Activated CD8-positive, alpha-beta T cell treated with anti-CD3 and anti-CD28 coated beads, Interleukin-2, amount 10 ng/mL, durations not matched to agents 7 days and 5 days (primary cell): ENCODE measurements at places on chromosomes 13 and 19.

GRCh38 chr19:41295499-41295898 is 14.5 kb upstream of the CCDC97 start:
- DNase-seq = no peak

DNA sequence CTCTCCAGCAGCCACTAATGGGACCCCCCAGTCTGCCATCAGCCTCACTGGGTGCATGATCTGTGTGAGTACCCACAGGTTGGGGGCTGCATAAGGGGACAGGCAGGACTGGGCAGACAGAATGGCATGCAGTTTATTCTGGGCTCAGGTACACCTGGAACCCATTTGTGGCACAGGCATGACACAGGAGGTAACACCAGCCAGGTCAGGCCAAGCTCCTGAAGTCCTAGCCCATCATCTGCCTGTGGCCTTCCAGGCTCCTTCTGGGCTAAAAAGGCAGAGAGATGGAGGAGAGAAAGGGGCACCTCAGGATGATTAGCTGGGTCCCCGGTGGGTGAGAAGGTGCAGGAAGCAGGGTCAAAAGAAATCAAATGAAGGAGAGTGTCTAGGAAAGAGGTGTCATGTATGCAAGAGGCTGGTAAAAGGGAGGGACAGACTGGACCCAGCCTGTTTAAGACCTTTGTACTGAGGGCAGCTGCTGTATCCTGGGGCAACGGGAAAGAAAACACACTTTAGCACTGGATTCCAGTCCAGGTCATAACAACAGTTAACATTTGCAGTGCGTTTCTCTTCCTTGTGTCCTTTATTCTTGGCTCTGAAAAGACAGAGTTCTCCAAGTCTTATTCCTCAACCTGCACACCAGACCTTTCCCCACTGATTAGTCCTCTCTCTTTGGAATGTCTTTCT is 20.2 kb upstream of the DGKH start:
- DNase-seq = no peak

DNA sequence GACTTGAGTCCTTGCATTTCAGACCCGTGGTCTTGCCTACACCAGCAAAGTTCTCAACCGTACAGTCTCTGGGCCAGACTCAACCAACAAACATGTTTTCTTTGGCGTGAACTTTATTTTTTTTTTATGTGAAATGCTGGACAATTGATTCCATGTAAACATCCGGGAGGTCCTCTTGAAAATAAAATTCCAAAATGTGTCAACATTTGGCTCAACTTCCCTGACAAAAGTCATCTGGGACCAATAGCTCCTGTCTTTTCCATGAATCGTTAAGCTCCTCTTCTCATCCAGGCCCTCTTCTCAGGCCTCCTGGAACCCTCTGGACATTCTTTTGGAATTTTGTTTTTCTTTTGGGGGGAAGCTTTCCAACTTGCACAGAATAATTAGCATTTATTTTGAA is 2.7 kb downstream of the ALDH16A1 start:
- no peak for DNase-seq

GRCh38 chr13:73603646-73604045 is 530.6 kb downstream of the KLF12 start:
- no peak for DNase-seq

DNA sequence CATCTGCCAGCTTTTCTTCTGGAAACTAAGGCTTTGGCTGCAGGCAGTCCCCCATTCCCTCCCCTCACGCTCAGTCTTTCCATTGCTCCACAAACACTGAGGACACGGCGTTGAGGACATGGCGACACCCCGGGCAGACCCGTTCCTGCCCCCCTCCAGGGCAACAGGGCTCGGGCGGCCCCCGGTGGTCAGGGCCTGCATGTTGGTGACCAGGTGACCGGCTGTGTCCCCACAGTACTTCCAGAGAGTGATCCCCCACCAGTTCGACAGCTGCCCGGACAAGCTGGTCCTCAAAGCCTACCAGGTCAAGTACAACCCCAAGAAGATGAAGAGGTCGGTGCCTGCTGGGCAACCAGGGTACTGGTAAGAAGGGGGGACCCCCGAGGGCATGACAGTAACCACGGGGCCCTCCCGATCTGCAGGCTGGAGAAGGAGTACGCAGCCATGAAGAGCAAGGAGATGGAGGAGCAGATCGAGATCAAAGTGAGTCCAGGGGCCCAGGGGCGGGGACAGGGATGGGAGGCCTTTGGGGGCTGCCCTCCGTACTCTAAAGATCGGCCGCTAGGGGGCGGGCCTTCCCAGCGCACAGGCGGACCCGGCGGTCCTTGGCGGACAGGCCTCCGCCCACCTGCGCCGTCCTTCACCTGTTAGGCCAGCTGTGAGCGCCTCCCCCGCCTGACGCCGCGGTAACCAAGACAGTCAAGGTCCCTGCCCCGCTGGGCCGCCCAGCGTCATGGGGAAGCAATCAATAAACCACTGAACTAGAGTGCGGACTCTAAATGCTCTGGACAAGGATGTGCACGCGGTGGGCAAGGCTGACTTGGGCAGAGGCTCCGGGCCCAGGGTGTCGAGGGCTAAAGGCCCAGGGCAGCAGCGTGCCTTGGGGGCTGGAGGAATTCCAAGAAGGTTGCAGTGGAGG is 21.1 kb downstream of the PRR36 start:
- DNase-seq = peak; percentile 77

GRCh38 chr13:75368167-75368566 is 113.8 kb downstream of the TBC1D4 start:
- no peak for DNase-seq

- DNase-seq = no peak
Measured at GRCh38 chr13:43661161-43661830, 125.5 kb downstream of the ENOX1 start.

- DNase-seq = peak; percentile 69
Measured at GRCh38 chr13:109784590-109785140, 1.7 kb downstream of the IRS2 start.

GRCh38 chr19:14062558-14062855 is 631 bp upstream of the PALM3 start:
- no peak for DNase-seq

DNA sequence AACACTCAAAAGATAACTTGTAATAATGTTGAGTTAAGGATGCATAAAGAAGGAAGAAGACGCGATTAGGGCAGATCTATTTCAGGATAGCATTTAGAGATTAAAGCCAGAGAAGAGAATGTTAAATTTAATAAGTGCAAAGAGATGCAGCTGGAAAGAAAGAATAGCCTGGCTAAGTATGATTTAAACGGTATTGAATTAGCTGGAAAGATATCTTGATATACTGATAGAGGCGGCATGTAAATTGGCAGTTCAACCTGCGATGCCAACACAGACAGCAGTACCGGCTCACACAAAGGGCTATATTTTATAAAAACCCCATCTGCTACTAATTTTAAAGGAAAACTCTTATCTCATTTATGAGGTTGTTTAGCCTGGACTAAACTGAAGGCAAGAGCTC is 121.4 kb downstream of the ENOX1 start:
- no peak for DNase-seq

DNA sequence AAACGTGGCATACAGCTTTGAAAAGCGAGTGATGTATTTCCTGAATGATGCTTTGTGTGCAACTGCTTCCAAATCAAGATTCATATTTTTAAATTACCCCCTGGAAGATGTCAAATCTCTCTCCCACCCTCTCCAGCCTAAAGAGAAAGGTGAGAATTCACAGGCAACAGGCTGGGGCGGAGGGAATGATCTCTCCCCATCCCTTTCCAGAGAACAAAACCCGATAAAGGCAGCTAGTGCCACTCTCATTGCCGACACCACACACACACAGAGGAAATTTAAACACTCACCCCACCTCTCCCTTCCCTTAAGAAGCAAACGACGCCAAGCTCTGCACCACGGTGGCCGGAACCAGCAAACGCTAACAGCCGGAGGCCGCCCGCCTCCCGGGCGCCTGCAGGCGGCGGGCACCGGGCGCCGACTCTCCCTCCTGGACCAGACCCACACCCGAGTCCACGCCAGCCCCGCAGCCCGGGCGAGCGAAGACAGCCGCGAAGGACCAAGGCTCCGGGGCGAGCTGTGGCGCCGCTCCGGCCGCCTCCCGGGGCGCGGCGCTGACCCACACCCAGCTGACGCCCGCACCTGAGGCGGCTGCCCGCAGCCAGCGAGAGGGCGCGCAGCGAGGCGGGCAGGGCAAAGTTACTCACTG is 477 bp downstream of the LNX2 start:
- DNase-seq = peak; percentile 54

GRCh38 chr13:29754473-29754806 is 96.0 kb downstream of the UBL3 start:
- DNase-seq = no peak
